ENCODE measurements at places on chromosomes 4 and X. TPM values are rescaled to one million over a fixed set of nuclear protein-coding genes. Genes with fewer than 3 reads are reported as not detected.

Gene DRD5
- total RNA-seq, result not detected

Gene HMGB2
- 29.7 TPM for total RNA-seq

Gene USP27X
- 3.0 TPM for total RNA-seq

Gene OPN1MW
- total RNA-seq, result not detected

Gene TMSB15A
- not detected for total RNA-seq

Gene CYSLTR1
- 1.1 TPM for total RNA-seq

Gene JCHAIN
- 8.4 TPM for total RNA-seq

Gene RAB9B
- 0.34 TPM for total RNA-seq

Gene COX18
- total RNA-seq, result 11.2 TPM

GRCh38 chr4:187158003-187158402 is 434.3 kb upstream of the FAT1 start:
- no peak for DNase-seq

- DNase-seq, result no peak
Observed at GRCh38 chrX:110000847-110001713, 1.8 kb upstream of the TMEM164 start.

DNA sequence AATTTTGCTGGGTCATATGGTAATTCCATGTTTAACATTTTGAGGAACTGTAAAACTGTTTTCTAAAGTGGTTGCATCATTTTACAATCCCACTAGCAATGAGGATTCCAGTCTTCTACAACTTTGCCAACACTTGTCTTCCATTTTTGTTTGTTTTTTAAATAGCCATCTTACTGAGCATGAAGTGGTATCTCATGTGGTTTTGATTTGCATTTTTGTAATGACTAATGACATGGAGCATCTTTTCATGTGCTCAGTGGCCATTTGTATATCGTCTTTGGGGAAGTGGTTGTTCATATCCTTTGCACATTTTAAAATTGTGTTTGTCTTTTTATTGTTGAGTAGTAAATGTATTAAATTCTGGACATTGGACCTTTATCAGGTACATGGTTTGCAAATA is 94.7 kb downstream of the TMEM131L start:
- DNase-seq, result no peak

- DNase-seq, result no peak
Observed at GRCh38 chr4:60575336-60575735, 624.8 kb upstream of the ADGRL3 start.

- no peak for DNase-seq
Observed at GRCh38 chr4:87057835-87058355, 123.1 kb downstream of the AFF1 start.

DNA sequence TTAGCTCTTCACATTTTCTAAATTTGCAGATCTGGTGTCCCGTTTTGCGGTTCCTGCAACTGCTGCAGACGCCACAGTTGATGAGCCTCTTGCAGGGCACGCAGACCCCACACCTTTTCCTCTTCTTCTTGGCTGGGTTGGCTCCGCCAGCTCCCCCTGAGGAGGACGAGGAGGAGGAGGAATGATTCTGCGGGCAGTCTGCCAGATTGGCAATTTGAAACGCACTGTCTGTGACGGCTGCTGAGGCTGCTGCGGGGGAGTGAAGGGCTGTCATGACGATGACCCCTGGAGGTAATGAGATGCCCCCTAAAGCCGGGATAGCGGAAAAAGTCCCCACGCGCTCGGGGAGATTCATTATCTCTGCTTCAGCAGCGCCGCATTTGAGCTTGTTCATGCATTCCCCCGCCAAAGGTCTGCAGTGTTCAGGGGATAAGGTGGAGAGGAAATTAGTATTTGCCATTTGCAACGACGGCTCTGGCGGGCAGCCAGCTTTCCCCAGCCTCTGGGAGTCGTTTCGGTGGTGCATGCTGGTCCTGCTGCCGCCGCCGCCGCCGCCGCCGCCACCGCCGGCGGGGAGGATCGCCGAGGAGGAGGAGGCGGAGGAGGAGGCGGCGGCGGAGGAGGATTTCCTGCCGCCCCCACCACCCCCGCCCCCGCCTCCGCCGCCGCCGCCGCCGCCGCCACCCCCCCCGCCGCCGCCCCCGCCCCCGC is 3.8 kb downstream of the CXXC4 start:
- no peak for DNase-seq

DNA sequence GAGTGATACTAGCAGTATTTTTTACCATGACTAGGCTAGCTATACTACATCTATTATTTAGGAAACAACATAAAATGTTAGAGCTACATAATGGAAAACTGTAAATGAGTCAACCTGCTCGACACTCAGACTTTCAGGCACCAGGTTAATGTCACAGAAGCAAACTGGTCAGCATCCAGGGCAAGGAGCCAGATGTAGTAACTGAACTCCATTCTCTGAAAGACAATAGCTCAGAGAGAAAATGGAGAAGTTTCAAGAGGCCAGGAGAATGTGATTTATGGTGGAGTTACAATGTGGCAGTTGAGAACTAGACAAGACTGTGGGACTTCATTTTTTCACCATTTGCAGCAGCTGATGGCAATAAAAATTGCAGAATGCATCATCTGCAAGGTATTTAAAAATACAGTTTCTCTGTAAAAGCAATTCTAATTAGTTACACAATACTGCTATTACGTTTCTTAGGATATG is 342.7 kb upstream of the PABPC4L start:
- no peak for DNase-seq

DNA sequence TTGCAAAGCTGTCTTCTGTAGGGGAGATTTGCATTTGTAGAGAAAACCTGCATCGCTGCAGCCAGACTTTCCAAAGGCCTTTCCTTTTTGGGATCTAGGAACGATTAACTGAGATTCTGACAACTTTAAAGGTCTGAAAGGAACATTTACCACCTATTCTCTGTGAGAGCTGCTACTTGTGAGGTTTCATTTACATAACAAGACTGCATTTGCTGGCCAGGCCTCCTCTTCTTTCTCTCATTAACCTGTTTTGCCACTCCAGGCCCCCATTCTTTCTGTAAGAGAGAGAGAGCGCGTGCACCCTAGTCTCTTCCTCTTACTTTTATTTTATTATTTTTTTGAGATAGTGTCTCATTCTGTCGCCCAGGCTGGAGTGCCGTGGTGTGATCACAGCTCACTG is 31.6 kb downstream of the TMEM31 start:
- DNase-seq, result no peak

DNA sequence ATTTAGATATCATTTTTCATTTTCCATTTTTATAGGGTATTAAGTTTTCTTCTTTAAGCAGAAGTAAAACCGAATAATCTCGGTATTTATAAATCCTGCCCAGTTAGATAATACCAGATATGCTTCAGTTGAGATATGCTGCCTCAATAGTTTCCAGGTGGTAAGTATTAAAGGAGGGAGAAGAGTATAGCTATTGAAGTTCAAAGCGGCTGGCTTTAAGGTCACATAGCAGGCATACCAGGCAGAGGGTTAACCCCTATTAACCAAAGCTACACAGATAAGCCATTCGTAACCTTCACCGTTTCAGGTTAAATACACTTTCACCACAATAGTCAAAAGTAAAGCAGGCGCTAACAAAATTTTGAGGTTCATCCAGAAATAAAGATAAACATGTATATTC is 54.2 kb downstream of the EDNRA start:
- no peak for DNase-seq

DNA sequence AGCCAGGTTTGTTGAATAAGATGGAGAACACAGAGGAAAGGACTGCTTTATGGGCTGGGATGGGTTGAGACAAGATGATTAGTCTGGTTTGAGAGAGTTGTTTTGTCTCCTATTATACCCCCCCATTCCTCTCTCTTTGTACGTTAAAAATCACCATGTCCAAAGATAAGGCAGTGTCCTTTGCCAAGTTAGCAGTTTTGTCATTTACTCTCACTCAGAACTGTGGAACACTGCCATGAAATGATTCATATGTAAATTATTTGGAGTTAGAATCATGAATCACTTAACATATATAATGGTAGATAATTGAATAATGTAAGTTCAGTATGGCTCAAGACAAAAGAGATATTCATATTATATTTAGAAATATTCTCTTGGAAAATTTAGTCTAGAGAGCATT is 151.3 kb downstream of the DCLK2 start:
- DNase-seq, result no peak

GRCh38 chrX:139388254-139388653 is 142.3 kb upstream of the F9 start:
- DNase-seq, result no peak

- DNase-seq, result no peak
Observed at GRCh38 chrX:123399709-123400108, 215.6 kb downstream of the GRIA3 start.

- DNase-seq, result no peak
Observed at GRCh38 chrX:51361251-51361650, 28.6 kb downstream of the NUDT10 start.

DNA sequence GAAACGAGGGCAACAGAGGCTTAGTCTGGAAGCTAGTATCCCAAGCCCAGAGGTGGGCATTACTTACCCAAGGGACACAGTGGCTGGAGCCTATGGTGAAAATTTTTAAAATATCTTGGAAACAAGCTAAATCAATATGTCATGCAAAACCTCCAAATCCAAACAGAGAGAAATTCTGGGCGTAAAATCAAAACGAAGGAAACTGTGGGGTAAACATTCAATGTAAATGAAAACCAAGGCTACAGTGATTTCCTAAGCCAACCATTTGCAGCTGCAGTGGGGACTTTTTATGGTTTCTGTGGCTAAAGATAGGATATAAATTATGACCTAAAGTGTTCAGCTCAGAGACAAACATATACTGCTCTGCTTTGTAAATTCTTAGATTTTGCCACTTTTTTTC is 507.7 kb upstream of the DIAPH2 start:
- no peak for DNase-seq

DNA sequence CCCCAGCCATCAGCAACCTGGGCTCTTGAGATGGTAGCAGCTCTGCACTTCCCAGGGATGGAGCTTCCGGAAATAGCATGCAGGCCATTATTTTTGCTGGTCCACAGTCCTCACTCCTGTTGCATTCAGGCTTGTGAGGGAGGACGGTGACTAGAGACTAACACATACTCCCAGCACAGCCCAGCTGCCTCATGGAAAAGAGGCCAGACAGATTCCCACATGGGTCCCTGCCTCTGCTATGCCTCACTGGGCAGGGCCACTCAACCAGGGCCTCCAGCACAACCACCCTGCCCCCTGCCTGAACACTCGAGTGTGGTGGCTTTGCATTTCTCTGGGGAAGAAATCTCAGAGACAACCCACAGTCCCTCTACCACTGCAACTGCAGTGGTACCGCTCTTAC is 1195.1 kb downstream of the PCDH18 start:
- no peak for DNase-seq

GRCh38 chrX:3191796-3192195 is 150.5 kb downstream of the ARSF start:
- no peak for DNase-seq

- DNase-seq, result no peak
Observed at GRCh38 chr4:77443941-77444340, 161.7 kb upstream of the CXCL13 start.

DNA sequence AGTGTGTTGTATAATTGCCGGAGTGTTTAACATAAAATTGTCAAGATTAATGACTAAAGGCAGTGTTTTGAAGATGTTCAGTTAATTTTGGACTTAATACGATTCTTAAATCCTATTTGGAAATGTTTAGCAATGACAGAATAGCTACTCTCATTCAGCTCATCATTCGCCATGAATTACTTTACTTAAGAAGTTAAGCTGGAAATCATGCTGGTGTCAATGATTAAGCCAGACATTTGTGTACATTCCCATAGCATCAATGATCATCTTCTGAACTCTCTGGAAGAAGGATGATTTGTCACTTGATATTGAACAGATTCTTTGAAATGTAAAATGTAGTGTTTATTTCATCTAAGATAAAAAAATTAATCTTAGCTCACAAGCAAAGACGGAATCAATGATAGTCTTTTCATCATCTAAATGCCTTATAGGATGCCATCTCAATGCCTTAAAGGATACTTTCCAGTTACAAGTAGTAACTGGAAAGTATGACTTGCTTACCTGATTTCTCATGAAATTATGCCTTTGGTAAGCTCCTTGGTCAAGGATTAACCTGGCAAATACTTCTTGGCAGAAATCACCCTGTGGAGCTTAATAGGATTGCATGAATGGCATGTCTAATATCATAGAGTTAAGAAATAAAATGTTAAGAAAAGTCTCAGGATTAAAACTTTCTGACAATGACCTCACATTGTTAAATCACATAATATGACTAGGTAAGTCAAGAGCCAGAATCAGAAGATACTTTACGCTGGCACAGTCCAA is 515.5 kb upstream of the AGA start:
- DNase-seq, result no peak

GRCh38 chr4:152591396-152591795 is 55.5 kb upstream of the FBXW7 start:
- DNase-seq, result peak; percentile 81

- DNase-seq, result no peak
Observed at GRCh38 chr4:103998756-103999155, 279.0 kb upstream of the TACR3 start.

DNA sequence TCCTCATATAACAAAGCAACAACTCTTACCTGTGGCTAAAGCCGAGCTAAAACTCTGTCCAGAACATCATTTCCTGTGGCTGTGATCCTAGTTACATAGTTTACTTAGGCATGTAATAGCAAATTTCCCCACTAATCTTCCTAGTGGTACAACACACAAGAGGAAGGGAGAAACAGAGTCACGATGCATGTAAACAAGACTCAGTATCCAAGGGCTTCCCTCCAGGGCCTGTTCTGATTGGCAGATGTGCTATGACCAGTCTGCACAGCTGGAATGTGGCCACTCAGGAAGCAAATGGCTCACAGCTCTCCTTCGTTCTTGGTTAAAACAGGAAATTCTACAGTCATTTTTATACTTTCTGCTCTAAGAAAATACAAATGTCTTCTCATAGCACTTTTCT is 49.2 kb upstream of the PRSS48 start:
- peak; percentile 78 for DNase-seq

DNA sequence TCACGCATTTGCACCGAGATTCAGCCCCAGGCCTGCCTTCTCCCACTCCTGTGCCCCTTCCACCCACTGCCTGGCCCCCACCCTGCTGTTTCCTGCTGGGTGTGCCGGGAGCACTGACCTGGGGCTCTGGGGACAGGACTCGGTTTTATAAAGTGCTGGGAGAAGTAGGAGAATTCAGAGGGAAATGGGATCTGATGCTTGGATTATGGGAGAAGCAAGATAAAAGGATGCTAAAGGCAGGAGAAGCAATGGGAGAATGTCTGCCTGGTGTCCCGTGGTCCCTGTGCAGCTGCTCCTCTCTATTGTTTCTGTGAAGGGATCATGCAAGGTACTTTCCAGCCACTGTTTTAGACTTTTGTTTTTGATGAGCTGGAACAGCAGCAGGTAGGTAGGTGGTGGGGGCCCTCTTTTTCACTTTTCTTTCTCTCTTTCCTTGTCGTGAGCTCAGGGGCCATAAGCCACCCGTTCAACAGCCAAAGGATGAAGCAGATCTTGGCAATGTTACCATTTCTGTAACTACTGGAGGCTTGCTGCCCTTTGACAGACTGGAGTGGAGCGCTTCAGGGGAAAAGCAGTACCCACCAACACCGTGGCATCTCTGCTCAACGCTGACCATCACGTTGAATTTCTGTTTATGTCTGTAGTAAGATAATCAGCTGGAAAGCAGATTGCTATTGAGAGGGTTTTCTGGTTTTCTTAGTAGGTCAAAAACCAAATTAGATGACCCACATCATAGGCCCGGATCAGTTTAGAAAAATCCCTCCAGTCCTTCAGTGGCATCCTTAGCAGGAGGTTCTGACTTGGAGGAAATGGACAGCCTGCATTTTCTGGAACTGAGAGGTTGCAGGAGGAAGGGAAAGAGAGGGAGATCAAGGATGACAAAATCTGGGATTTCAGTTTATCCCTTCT is 63.8 kb upstream of the ENPP6 start:
- DNase-seq, result no peak
